ENCODE measurements at places on chromosomes 7 and 10.

- no peak for DNase-seq
These were observed 12.6 kb upstream of the SH2B2 start for GRCh38 chr7:102273749-102274712.

DNA sequence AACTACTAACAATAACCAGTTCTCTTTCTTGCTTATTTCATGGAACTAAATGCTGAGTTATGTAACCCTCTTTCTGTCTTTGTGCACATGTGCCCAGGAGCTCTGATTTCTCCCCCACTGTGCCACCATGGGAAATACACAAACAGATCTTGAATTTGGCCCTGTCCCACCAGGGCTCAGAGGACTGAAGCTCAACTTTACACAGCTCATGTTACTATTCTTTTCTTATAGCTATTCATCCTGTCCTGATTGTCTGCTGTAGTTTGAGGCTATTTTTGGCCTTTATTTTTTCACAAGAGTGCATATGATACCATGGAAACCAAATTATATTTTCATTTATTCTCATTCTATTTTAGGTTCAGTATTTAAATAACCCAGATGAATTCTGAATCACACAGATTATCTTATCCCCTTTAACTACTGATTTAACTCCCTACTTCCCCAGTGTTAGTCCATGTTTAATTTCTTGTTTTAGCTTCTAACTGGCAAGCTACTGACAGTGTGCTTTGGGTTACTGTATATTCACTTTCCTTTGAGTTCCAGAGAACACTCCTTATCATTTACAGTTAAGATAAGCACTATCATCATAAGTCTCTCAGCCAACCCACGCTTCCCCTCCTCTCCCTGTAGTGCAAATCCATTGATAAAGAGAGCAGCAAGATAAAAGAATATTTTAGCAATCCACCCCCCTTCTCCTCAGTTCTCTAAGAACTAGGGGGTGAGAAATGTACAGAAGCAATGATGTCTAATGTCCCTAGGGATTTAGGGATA is 71.8 kb upstream of the GSDME start:
- DNase-seq = no peak

- DNase-seq = no peak
These were observed 85.3 kb downstream of the NOC3L start for GRCh38 chr10:94277450-94277849.

DNA sequence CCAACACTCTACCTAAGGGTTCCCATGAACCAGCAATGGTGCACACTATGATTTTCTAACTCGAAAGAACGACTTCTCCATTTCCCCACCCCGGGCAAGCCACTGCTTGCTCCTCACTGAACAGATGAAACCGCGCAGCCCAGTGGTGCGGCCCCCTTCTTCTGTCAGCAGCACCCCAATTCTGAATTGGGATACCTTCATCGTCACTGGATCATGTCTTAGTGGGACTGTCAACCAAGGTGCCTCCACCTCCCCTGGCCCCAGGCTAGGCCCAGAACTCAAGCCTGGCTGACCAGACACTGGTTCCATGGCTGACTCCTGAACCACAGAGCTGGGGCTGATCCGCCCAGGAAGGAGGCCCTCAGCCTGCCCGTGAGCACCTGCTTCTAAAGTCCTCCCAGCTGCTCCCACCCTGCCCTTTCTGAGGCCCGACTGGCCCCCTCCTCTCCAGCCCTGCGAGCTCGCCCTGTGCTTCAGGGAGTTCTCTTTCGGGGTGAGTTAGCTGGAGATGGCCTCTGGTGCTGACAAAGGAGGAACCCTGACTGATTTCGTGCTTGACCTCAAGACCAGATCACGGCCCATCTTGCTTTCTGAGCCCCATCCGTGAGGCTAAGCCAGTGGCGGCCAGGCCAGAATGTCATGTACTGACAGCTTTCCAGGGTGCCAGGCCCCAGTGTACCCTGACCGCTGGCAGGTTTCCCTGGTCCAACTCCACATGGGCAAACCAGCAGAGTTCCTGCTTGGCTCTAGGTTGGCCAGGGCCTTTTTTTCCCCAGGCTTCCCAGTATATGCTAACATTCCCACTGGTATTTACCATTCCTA is 44.5 kb downstream of the FAM53B start:
- DNase-seq = no peak

Measured in iPS DF 6.9 (cell line).